ENCODE measurements at places on chromosomes 7 and 10. TPM values are rescaled to one million over a fixed set of nuclear protein-coding genes. Genes with fewer than 3 reads are reported as not detected.

The CYP2C18 gene
- 0.17 TPM for total RNA-seq

The TAS2R3 gene
- 1.4 TPM for total RNA-seq

- H3K36me3 ChIP-seq = no peaks in the 10 kb centered on the region
- DNase-seq = no peak
- peaks cover 16% of the 10 kb centered on the region for H3K27me3 ChIP-seq
These were observed 294.7 kb downstream of the PRKG1 start for GRCh38 chr10:51368943-51369342.

DNA sequence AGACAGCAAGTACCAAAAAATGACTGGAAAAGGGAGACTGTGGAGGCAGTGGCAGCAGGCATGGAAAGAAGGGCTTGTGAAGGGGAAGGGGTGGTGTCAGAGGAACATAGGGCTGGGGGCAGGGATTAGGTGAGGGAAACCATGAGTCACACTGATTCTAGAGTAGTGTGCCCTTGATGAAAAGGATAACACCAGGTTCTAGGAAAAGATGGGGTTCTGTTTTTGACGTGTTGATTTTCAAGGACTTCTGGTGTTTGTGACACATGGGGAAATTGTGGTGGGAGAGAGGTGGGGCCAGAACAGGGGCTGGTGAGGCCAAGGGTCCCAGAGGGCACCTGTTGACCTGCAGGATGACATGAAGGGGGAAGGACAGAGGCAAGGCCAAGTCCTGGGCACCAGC is 57.1 kb downstream of the FIGNL1 start:
- H3K4me3 ChIP-seq = no peak overlapping the region
- peaks cover 9% of the 10 kb centered on the region for H3K27me3 ChIP-seq
- no peaks in the 10 kb centered on the region for H3K4me1 ChIP-seq
- DNase-seq = no peak
- no peak overlapping the region for H3K27ac ChIP-seq

The ERCC6 gene
- 16.4 TPM for total RNA-seq

DNA sequence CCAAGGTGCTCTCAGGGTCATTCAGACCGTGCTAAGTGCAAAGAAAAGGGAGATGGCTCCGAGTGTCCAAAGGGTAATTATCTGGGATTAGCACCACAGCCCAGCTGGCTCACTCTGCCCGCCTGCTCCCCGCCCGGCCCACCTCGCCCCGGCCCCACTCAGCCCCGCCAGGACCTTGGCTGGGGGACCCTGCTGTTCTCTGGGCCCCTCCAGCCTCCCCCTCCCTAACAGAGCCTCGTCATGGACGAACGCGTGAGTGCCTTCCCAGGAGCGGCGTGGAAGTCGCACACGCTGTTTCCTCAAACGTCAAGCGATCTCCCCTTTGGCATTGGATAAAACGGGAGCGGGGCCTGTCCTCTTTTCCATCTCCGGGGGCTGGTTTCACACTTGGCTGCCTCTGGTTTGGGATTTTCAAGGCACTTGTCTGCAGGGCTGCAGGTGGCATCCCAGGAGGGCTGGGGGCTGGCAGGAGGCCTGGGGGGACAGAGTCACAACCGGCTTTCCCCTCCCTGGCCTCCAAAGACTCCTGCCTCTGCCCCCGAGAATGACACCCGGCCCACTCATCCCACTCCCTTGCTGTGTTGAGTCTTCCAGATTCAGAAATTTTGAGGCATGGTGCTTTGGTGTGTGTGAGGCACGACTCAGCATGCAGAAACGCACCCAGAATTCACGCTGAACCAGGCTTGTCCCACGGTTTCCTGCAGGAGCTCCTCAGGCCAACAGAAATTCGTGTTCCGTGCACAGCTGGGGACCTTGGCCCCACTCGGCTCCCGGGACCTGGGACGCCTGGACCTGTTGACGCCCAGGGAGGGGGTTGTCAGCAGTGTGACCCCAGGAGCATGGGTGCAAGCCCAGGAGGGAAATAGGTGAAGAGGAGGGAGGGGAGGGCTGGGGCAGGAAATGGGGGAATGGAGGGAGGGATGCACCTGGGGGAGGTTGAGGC is 110.0 kb downstream of the PDGFA start:
- peaks cover 19% of the 10 kb centered on the region for H3K27me3 ChIP-seq
- no peak overlapping the region for H3K27ac ChIP-seq
- H3K4me1 ChIP-seq = no peaks in the 10 kb centered on the region
- DNase-seq = no peak
- H3K4me3 ChIP-seq = no peak overlapping the region

Measured in HCT116 (cell line).